Effector CD8-positive, alpha-beta T cell (primary cell): ENCODE measurements at places on chromosomes 11 and 22.

GRCh38 chr22:46036558-46037408 is 59.8 kb upstream of the WNT7B start:
- peak; percentile 33 for DNase-seq

DNA sequence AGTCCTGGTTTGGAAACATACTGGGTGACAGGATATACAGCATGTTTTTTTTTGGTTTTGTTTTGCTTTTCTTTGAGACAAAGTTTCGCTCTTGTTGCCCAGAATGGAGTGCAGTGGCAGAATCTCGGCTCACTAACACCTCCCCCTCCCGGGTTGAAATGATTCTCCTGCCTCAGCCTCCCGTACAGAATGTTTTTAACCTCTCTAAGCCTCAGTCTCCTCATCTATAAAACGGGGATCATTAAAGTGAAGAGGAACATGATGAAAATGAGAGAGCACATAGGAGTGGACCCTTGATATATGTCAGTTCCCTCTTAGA is 28.1 kb upstream of the SCARF2 start:
- no peak for DNase-seq

DNA sequence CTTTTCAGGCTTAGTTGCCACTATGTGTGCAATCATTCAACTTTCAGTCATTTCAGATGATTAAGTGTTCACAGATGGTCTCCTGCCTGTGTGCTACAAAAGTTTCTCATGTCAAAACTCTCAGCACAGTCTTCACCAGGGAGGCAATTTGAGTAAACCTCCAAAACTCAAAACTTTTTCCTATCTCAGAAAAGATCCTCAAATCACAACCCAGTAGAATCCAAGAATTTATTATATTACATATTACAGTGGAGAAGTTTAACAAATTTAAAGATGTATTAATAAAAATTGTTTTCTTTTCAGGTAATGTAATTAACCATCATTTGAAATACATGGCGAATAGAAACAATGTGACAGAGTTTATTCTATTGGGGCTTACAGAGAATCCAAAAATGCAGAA is at the start of gene OR4C13:
OR4C13 (plus strand) TSS at position 301 of the 400 bp plus-strand sequence; CDS start at position 333, 32 bp downstream.
- no peak for DNase-seq

DNA sequence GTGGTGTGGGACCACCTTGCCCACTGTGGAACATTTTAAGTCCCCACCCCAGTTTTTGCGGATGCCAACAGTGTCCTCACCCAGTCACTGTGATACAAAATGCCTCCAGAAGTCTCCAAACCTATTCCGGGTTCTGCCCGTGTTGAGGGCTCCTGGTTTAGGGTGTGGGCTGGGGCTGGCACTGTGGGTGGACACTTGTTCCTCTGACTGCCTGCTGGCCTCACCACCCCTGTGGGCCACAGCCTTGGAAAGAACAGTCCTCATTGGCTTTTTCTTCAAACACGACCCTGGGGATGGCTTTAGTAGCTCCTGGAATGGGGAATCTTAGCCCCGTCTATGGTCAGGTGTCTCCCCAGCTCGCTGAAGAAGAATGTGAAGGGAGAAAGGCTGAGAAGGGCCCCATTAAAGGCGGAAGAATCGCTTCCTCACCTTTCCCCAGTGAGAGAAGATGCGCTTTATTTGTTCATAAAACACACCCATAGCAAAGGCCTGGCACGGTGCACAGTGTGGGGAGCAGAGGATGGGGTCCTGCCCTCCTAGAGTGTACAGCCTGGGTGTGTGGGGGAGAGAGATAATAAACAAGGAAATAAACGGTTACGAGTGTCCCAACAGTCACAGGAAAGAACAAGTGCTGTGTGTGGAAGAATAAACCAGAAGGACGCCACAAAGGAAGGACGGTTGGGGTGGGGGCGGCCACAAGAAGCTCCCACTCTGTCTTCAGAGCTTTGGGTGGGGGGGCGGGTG is 91.6 kb upstream of the SLC22A12 start:
- no peak for DNase-seq

GRCh38 chr11:13302420-13302958 is 24.9 kb downstream of the BMAL1 start:
- no peak for DNase-seq

GRCh38 chr22:37023743-37024338 is 4.3 kb downstream of the MPST start:
- no peak for DNase-seq

DNA sequence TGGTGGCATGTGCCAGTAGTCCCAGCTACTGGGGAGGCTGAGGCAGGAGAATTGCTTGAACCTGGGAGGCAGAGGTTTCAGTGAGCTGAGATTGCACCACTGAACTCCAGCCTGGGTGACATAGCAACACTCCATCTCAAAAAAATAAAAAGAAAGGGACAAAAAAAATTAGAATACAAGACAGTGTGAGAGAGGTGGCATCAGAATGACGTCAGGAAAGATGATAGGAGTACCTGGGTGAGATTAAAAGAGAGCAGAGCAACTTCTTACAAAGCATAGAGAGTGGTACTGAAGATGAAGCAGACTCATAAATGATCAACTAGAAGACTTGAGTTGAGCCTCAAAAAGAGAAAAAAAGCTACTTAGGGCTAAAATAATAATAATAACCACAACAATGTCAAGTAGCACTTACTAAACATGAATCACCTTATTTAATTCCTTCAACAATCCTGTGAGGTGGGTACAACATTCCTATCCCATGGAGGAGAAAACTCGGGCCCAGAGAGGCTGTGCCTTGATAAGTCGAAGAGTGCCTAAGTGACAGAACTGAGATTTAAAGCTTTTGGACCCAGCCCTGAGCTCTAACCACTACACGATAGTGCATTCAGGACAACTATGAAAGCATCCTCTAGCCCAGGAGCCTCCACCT is 5.2 kb upstream of the SLN start:
- no peak for DNase-seq

DNA sequence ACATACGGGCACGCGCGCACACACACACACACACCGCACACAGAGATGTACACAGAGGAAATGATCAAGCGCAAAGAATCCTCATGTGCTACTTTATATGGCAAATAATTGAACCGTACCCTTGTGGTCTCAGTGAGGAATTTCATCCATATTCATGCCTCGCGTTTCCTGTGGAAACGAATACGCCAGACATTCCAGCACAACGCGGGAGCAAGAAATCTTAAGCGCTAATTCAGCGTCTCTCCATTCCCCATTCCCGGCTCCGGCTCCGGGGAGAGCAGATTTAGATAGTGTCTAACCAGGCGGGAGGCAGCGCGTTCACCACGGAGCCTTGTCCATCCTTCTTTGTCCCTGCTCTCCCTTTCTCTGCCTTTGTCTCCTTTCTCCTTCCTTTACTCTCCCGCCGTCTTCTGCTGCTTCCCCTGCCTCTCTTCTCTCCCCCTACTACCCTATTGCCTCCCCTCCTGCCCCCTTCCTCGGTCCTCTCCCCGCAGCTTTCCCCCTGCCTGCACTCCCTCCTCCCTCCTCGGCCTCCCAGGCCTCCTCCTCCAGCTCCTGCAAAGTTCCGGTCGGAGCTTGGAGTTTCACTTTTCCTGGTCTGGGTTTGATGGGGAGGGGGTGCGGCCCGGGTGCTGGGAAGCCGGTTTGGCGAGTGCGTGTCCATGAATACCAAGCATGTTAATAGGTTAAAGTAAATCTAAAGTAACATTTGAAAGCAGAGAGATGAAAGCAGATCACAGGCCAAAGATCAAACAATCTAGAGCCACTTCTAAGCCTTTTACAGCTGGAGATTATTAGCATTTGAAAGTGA is 579.3 kb downstream of the BUD13 start:
- DNase-seq: no peak

- DNase-seq: no peak
These were observed 4.2 kb upstream of the STIP1 start for GRCh38 chr11:64181506-64182411.

DNA sequence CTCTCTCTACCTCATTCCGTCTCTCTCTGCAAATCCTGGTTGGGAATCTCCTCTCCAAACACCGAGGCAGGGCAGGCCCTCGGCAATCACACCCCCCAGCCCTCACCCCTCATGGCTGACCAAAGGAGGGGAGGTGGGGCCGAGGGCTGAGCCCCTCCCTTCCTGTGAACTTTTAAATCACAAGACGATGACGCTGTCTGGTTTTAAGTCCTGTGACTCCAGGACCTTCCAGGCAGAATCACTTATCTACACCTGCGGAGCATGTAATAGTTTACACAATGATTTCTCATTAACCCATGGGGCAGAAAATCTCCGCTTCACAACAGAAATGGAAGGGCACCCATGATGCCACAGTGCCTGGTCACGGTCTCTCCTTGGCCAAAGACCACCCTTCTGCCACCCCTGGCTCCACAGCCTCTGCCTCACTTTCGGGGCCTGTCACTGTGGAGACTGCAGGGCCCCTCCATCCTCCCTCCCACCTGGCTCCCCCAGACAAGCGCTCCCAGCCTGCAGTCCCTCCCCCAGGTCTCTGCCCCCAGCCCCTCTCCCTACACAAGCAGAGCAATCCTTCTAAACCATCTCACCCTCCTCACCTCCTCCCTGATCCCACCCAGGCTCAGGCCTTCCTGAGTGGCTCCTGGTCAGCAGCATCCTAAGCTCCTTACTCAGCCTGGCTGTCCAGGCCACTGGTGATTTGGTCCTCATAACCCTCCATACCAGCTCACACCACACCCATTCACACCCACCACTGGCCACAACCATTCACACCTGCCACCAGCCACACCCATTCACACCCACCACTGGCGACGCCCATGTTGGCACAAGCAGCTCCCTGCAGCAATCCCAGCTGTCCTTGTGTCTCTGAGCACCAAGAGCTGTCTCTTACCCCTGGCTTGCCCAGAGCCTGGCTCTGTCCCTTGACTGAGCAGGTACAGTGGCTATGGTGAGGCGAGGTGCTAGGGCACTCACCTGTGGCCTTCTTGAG is 30.7 kb upstream of the ARFGAP3 start:
- DNase-seq: no peak

- DNase-seq: no peak
These were observed 200.2 kb downstream of the PGR start for GRCh38 chr11:100929377-100929776.

- no peak for DNase-seq
These were observed 13.5 kb upstream of the B3GNT6 start for GRCh38 chr11:77020734-77021133.

DNA sequence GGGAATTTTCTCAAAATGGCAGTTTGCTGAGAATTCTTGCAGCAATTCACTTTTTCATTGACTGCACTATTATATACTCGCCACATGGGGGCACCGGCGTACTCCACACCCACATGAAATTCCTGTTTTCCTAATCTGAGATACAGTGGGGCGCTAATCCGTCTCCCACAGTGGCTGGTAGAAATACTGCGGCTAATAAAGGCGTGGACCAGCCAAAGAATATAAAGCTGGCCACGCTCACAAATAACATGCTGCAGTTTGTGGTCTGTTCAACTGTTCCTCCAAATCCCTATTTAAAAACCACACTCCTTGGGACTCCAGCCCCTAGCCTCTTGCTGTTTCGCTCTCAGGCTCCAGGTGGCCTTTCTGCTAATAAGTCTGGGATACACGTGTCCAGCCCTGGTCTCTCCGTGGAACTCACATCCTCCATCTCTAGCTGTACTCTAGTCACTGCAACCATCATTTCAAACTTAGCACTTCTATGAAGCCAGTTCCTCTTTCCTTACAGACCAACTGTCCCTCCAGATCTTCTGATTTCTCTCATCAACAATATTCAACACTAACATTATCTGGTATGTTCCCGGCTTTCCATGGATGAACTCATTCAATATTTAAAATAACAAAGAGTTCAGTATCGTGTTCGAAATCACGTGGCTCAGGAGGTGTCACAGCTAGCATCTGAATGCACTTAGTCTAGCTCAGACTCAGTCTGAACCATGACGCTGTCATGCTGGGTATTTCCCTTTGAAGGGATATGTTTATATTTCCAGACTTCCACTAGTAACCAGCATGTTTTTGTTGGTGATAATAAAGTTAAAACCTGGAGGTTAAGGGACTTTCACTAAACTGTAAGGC is 22.0 kb downstream of the TBRG1 start:
- no peak for DNase-seq

- DNase-seq: no peak
These were observed 1.0 kb downstream of the MALAT1 start for GRCh38 chr11:65499713-65500386.

- no peak for DNase-seq
These were observed 46.3 kb downstream of the PIK3C2A start for GRCh38 chr11:17161515-17161914.

GRCh38 chr11:15965562-15966250 is 390.6 kb downstream of the SOX6 start:
- DNase-seq: no peak

- DNase-seq: no peak
These were observed 107.7 kb upstream of the B3GAT1 start for GRCh38 chr11:134519788-134520187.

- DNase-seq: no peak
These were observed 148.7 kb downstream of the LUZP2 start for GRCh38 chr11:24645563-24645962.

GRCh38 chr11:69472541-69473275 is 8.8 kb upstream of the LINC01488 start:
- DNase-seq: no peak

GRCh38 chr22:21028277-21029251 is 3.8 kb downstream of the SLC7A4 start:
- DNase-seq: no peak

GRCh38 chr22:29205252-29205593 is 473 bp upstream of the EMID1 start:
- no peak for DNase-seq

DNA sequence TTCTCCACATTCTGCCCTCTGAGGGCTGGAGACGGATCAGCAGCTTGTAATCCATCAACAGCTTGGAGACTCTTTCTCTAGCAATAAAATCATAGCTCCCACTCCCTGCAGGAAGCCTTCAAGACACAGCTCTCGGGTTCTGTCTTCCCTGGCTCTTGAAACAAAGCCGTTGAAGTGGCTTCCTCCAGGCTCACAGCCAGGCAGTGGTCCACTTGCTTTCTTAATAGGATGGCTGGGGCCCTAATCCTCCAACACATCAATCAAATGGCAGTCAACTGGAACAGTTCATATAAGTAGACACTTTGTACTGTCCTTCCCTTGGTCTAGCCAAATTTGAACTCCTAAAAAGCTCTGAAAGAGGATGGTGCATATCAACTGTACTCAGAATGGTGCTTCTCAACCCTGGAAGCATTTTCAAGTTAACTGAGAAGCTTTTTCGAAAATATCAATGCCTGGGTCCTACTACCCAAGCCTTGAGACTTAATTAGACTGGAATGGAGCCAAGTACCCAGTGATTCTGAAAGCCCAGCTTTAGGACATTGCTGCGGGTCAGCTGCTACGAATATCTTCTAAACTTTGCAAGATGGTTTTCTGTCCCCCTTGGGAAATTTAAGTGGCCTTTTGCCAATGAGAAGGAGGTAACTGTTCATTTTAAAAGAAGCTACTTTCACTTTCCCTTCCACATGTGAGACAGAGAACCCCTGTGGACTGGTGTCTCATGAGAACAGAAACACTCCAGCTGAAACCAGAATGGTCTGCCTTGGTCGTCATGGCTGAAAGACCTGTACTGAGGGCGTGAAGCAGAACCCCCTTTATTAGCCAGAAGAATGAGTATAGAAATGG is 74.7 kb downstream of the SC5D start:
- DNase-seq: no peak
